Right lung (tissue), 10 donors: ENCODE measurements at places on chromosomes 11 and 22. TPM values are rescaled to one million over a fixed set of nuclear protein-coding genes. Genes with fewer than 3 reads are reported as not detected.

DNA sequence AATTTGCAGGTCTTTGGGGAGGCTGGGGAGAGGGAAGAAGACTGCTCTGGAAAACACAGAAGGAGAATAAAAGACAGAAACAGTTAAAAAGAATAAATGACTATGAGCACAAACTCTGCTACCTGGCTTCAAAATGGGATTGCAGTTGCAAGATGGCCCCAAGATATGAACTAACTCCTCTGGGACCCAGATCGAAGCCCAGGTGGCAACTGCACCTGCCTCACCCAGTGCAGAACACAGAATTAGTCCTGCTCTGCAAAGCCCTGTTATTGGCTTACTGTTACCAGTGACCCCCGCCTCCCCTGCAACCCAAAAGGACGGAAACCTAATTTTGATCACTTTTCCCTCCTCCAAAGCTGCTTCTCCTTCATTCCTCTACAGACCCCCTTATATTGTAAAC is 35.9 kb upstream of the POU2AF1 start:
- DNase-seq: no peak

- no peak for DNase-seq
These were observed 19.2 kb downstream of the DTX4 start for GRCh38 chr11:59191095-59191494.

- DNase-seq: no peak
These were observed 101.3 kb downstream of the RRM1 start for GRCh38 chr11:4195909-4196308.

- no peak for DNase-seq
These were observed 50.0 kb upstream of the CCDC89 start for GRCh38 chr11:85735876-85736460.

GRCh38 chr11:99368583-99368982 is 347.8 kb downstream of the CNTN5 start:
- no peak for DNase-seq

DNA sequence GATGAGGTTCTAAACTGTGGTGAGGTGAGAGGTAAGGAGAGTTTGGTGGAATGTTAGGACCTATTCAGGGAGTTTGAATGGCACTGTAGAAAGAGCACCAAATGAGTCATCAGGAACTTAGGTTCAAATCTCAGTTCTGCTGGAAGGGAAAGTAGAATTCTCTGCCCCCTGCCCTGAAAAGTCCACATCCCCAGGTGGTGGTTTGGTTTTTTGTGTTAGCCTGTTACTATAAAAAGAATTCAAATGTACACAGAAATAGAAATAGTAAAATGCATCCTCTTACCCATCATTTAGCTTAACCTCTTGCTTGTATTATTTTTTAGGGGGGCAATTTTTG is 20.2 kb downstream of the PPFIBP2 start:
- no peak for DNase-seq

- no peak for DNase-seq
These were observed 7.4 kb upstream of the NPTXR start for GRCh38 chr22:38850941-38851849.

DNA sequence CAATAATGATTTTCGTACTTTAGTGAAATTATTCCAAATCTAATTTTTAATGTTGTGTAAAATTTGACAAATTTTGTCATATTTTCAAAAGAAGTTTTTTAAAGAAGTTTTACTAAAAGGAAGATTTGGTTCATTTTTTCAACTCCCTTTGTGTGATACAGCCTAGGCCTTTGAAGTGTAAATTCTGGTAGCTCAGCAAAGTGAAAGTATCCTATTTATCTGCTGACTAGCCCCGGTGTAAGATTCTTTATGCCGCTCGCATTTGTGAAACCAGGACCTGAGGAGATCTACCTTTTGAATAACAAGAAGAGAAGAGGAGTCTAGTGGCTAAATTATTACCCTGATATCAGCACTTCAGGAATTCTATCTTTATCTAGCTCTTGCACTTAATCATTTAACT is 177.4 kb downstream of the JRKL start:
- DNase-seq: no peak

GRCh38 chr22:30859714-30860095 is 108.9 kb downstream of the MORC2 start:
- DNase-seq: no peak

DNA sequence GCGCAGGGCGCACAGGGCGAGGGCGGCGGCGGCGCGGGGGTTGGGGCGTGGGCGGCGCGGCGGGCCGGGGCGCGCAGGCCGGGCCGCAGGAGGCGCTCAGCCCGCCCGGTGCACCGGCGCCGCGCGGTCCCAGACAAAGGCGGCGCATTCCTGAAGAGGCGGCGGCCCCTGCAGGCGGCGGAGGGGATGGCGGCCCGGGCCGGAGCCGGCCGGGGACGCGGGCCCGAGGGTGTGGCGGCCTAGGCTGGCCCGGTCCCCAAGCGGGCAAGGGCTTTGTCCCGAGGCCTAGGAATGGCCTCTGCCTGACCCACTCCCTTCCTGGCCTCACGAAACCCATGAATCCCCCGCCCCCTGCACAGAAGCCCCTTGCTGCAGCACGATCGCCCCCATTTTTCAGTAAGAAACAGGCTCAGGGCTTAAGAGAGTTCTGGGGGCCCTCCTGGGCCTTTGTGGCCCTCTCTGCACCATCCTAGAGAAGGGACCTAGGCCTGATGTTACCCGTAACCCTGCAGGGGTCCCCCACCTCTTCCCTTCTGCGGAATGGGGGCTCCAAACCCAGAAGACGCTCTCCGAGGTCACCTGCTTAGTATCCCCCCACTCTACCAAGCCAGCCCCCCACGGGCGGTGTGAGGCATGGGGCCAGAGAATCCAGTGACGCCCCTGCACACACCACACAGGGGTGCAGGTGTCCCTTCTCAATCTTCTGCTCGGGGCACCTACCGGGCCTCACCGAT is at the start of gene RTN4R:
Gene RTN4R, minus strand, starts transcription at position 40 of the 734 bp plus-strand sequence. CDS start 226 bp downstream, outside the sequence.
- peak; percentile 48 for DNase-seq

GRCh38 chr11:75365711-75366181 is 14.3 kb upstream of the ARRB1 start:
- DNase-seq: no peak

- DNase-seq: no peak
These were observed 2.7 kb upstream of the RTN4RL2 start for GRCh38 chr11:57457643-57458023.

DNA sequence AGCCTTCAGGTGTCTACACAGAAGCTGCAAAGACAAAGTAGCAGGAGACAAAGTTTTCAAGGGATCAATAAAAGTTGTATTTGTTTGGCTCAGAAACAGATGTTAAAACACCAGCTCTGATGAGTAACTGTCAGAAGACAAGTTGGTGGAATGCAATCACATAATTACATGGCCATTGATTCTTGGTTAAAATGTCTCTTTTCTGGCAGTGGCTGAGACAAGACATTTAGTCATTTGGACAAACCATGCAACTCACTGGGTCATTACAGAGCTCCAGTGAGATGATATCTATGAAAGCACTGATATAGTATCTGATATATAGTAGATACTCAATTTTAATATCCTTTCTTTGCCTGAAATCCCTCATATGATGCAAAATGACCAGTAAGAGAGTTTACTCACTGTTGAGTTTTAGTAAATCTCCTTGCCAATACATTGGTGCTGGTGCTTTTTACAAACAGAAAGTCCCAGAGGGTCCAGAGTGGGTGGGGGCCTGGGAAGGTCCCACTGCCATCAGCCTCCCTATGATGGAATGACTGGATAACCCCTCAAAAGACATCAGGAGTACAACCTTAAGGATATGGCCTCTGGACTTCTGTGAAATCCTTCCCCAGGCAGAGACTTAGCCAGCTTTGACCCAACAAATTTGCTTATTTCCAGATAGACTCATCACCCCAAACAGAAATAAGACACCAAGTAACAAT is 95.0 kb downstream of the SLC1A2 start:
- DNase-seq: no peak

DNA sequence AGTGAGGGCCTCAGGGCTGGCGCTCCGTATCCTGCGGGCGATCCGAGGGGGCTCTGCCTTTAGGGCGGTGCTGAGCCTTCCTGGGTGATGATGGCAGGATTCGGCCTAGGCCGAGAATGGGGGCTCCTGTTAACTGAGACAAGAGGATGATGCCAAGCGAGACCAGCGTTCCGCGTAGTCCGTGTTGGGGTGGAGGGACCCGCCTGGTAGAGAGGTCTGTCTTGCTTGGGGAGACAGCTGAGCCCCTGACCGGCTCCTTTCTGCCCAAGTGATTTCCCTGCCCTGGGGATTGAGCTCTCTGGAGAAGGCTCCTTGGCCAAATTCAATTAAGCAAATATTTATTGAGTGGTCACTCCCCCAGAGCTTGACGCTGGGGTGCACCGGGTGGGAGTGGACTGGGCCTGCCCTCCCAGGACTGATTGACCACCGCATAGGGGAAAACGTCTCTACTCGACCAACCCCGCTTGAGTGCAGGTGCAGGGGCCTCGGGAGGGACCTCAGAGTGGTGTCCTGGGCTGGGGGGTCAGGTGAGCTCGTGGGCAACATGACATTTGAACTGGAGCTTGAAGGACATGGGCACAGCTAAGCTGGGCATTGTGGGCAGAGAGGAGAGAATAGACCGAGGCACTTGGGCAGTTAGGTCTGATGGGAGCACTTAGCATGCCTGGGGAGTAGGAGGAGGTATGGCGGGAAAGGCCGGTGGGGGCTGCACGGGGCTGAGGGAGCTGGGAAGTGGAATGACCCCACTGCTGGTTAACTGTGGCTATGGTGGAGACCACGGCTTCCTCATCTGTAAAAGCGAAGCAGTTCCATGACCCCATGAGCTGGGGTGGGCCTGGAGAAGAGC is 1.1 kb downstream of the GNAZ start:
- DNase-seq: no peak

- DNase-seq: no peak
These were observed 125.6 kb upstream of the BLID start for GRCh38 chr11:122241566-122241965.

- DNase-seq: no peak
These were observed 29.1 kb upstream of the PANX2 start for GRCh38 chr22:50141462-50141861.

DNA sequence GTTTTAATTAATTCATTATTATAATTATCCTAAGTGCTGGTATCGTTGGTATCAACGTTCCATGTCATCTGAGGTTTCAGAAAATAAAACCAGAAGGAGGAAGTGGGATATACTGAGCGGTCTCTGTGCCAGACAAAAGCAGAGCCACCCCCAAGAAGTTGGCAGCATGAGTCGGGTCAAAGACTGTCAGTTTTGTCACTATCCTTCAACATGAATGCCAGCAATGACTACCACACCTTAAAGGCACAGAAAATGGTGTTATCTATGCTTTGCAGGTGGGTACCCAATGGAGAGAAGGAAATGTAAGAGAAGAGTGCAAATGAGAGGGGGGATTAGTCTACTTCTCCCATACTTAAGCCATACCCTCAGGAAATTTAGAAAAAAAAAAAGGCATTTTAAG is 408.5 kb downstream of the OPCML start:
- DNase-seq: no peak

DNA sequence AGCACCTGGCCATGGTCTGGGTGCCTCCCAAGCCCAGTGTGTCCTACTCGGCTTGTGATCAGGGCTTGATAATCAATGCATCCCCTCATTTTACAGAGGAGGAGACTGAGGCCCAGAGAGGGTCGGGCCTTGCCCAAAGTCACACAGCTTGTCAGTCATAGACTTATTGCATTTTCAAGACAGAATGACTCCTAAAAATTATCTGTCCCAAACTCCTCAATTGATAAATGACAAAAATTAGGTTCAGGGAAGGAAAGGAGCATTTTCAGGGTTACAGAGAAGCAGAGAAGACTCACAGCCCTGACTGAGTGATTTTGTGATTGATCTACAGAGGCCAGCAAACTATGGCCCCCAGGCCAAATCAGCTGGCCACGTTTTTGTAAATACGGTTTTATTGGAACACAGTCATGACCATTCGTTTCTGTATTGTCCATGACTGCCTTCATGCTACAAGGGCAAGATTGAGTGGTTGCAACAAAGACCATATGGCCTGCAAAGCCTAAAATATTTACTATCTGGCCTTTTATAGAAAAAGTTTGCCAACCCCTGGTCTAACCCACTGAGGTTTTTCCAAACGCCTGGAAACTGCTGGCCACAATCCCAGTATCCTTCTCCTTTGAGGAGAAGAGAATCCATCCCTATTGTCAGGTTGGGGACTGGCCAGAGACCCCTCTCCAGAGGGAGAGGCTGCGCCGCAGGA is 35.1 kb upstream of the NAV2 start:
- DNase-seq: peak; percentile 88

- no peak for DNase-seq
These were observed 43.5 kb upstream of the TCF20 start for GRCh38 chr22:42313804-42314581.

GRCh38 chr22:46687460-46687859 is 50.6 kb downstream of the CERK start:
- no peak for DNase-seq

DNA sequence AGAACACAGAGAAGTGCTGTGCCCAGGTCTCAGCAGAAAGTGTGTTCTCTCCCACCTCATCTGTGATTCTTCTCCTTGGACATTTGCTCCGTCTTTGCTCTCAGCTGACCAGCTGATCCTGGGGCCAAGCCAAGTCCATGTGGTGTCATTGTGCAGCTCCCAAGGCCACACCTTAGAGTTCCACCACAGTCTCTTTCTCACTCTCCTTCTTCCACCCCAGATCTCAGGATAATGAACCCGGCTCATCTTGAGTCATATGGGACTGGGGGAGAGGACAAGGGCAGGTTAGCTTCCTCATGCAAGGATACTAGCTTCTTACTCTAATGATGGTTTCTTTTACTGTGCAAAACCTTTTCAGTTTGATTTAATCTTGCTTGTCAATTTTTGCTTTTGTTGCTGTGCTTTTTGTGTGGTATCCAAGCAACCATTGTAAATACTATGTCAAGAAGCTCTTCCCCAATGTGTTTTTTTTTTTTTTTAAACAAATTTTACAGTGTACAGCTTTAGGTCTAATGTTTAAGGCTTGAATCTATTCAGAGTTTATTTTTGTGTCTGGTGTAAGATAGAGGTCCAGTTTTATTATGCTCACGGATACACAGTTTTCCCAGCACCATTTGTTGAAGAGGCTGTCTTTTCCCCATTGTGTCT is 75.0 kb upstream of the OR4B1 start:
- DNase-seq: no peak

DNA sequence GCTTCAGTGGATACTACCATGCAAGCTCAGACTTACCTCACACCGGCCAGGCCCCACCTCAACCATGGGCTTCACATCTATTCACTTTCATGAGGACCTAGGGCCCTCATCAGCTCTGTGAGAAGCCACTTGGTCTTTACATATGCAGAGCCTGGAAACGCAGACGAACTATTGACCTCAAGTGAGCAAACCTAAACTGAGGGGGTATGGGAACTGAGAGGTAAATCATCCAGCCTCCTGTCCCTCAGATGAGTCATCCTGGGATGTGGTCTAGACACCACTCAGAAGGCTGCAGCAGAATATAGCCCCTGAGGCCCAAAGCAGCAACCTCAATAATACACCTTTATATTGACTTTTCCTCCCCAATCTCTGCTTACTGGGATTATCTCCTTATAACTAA is 578.0 kb downstream of the INSC start:
- DNase-seq: no peak

- DNase-seq: no peak
These were observed 222.1 kb upstream of the CARD18 start for GRCh38 chr11:105361651-105362050.

GRCh38 chr22:27490080-27490479 is 311.5 kb downstream of the MN1 start:
- no peak for DNase-seq

NNMT gene
- 1.9 TPM for polyA plus RNA-seq

PARVG gene
- 3.4 TPM for polyA plus RNA-seq

TBX1 gene
- 6.9 TPM for polyA plus RNA-seq

SLC15A3 gene
- polyA plus RNA-seq: 21.2 TPM

APOA5 gene
- not detected for polyA plus RNA-seq

SGSM1 gene
- polyA plus RNA-seq: 4.2 TPM

INS gene
- polyA plus RNA-seq: not detected

PIH1D2 gene
- polyA plus RNA-seq: 11.2 TPM

KRTAP5-1 gene
- polyA plus RNA-seq: not detected

FAT3 gene
- polyA plus RNA-seq: 57.4 TPM
